ENCODE measurements at places on chromosomes 13 and 19.

DNA sequence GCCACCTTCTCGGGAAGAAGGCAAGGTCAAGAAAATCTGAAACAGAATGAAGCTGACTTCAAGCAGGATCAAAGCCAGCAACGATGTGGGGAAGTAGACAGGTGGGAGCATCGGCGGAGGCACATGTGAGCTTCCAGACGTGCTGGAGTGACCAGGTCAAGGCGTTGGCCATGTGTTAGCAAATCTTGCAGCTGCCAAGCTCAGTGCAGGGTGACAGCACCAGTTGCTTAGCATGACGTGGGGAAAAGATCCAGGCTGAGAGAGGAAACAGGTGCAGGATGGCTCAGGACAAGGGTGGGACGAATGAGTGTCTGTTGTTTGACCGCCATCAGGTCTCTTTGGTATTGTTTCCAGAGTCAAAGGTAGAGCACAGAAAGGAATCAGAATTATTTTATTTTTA is 92.3 kb downstream of the TNFSF13B start:
- no peak for DNase-seq

DNA sequence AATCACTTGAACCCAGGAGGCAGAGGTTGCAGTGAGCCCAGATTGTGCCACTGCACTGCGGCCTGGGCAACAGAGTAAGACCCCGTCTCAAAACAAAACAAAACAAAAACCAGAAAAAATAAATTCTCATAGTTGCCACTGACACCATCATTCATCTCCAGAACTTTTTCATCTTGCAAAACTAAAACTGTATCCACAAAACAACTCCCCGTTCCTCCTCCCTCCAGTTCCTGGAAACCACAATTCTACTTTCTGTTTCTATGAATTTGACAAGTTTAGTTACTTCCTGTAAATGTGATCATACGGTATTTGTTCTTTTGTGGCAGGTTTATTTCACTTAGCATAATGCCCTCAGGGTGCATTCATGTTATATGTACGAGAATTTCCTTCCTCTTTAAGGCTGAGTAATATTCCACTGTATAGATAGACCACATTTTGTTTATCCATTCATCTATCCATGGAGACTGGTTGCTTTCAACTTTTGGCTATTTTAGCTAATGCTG is 13.2 kb upstream of the ADGRE5 start:
- no peak for DNase-seq

- no peak for DNase-seq
Observed at GRCh38 chr19:49409441-49410029, 13.7 kb downstream of the PTH2 start.

GRCh38 chr13:88257706-88258105 is 586.5 kb downstream of the SLITRK5 start:
- DNase-seq: no peak

DNA sequence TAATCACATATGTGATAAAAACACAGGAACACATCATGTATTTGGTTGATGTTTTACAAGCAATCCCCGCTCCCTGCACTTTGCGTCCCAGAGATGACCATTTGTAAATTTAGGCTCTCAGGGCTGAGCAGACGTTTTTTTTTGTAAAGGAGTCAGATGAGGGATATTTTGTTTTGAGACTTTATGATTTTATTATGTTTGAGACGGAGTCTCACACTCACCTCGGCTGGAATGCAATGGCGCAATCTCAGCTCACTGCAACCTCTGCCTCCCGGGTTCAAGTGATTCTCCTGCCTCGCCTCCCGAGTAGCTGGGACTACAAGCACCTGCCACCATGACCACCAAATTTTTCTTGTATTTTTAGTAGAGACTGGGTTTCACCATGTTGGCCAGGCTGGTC is 1.4 kb downstream of the TLE6 start:
- no peak for DNase-seq

- no peak for DNase-seq
Observed at GRCh38 chr13:30362869-30363268, 55.5 kb upstream of the KATNAL1 start.

DNA sequence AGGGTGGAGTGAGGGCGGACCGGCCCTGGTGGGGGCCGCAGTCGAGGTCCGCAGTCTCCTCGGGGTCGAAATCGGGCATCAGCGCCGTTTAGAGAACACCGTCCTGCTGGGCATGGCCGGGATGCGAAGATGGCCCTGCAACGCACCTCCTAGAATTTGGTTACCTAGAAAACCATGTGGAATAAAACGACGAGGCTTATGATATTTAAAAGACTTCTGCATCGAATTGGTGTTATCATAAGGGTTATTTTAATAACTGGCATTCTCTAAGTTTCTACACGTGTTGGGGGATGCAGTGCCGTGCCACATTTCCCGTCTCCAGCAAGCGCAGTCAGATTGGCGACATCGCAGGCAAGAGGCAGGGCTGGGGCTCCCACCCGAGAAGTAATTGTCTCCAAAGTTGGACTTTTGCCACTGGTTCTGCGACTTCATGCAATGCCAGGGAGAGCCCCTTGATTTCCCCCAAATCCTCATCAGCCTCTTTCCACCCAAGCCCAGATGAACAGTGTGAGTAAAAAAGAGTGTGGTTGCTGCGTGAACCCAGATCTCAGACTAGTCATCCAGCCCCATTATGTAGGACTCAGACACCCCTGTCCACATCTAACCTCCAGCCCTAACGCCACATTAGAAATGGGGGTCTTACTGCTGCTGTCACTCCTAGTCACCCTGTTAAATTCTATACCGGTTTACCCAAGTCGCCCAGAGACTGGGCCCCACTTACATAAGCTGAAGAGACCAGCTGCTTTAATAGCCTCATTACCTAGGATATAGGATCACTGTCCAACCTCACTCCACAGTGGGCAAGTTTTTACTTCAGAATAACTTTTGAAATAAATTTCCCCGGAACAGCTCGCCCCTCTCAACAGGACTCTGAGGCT is 571 bp upstream of the DHRS12 start:
- no peak for DNase-seq

- DNase-seq: no peak
Observed at GRCh38 chr19:50870417-50871089, 2.7 kb upstream of the KLK2 start.

GRCh38 chr19:12985049-12985776 is 10.1 kb upstream of the NFIX start:
- no peak for DNase-seq

GRCh38 chr13:21583478-21583877 is 20.5 kb downstream of the MICU2 start:
- no peak for DNase-seq

DNA sequence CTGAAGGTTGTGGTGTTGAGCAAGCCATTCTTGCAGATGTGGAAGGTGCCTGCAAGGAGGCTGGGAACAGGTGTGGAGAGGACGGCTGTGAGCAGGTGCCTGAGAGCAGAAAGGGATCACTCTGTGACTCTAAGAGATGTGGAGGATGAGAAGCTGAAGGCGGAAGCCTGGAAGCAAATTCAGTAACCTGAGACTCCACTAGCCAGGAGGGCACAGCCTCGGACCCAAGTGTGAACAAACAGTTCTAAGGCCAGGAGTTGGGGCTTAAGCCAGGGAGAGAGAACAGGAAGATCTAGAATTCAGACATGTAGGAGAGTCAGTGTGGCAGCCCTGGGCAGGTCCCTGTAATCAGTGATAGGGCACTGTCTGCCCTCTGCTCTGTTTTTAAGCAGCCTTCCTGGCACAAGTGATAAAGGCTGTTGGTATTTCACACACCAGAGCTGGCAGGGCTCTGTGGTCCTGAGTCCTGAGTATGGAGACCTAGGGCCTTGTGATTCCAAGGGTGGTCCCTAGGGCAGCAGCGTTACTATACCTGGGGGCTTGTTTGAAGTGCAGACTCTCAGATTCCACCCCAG is 131.3 kb downstream of the SLC7A1 start:
- DNase-seq: no peak

GRCh38 chr13:100392709-100393630 is 195.6 kb downstream of the GGACT start:
- peak; percentile 38 for DNase-seq

- DNase-seq: no peak
Observed at GRCh38 chr19:2041433-2041682, 9.7 kb downstream of the MKNK2 start.

- no peak for DNase-seq
Observed at GRCh38 chr13:93814658-93815057, 588.1 kb downstream of the GPC6 start.

GRCh38 chr13:45704854-45705695 is 3.0 kb downstream of the CBY2 start:
- no peak for DNase-seq

DNA sequence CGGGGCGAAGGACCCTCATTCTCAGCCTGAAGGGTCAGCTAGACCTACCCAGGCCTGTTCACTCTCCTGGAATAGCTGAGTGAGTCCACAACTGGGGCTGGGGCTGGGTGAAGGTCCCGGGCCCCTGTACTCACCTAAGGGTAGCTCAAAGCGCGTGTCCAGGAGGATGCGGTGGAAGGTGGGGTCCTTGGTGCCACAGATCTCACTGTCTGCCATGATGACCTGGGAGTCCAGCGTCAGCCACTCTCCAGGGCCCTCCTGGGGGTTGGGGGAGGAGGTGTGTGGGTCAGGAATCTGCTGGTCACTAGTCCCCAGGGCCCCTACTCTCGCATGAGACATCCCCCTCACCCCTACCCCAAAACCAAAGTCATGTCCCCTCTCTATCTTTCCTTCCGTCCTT is 18.7 kb downstream of the UNC13A start:
- no peak for DNase-seq

DNA sequence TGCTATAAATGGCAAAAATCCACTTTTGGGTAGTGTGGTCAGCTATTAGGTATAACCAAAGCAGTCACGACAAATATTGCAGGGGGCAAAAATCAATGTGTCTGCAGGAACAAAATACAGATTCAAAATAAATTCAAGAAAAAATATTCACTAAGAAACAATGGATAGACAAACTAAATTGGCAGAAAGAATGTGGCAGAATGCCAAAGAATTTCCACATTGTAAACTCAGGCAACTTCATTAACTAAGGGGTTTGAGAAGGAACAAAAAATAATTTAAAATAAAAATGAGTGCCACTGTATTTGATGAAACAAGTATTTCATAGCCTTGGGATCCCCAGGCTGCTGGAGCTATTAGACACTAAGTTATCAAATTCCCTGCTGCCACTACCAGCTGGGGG is 193.1 kb downstream of the VWA8 start:
- DNase-seq: no peak

DNA sequence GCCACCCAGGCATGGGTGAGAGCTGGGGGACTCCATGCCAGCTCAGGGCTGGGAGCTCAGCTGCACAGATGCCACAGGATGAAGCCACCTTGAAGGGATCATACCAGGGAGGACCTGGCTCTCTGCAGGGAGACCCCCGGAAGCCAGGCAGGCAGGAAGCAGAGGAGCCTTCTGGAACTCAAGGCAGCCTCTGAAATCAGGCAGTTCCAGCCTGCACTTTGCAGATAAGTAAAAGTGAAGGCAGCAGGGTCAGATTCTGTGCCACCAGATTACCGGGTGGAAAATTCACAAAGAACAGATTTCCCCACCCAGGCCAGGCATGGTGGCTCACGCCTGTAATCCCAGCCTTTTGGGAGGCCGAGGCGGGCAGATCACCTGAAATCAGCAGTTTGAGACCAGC is 2.5 kb downstream of the TMEM259 start:
- no peak for DNase-seq

DNA sequence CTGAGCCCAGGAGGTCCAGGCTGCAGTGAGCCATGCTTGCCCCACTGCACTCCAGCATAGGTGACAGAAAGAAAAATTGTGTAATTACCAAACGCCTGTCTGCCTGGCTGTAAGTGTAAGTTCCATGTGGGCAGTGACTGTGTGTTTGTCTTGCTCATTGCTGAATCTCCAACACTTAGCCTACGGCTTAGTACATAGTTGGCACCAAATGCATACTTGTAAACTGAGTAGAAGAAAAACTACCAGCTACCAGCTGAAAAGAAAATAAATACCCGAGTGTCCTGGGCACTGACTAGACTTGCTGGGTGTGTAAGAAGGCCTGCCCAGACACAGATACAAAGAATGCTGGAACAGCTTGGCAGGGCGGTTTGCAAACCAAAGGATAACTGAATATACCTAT is 2.7 kb upstream of the CEBPG start:
- DNase-seq: no peak

- DNase-seq: no peak
Observed at GRCh38 chr13:109667056-109667455, 119.3 kb downstream of the IRS2 start.

- peak; percentile 80 for DNase-seq
Observed at GRCh38 chr19:48588670-48589401, 17.7 kb upstream of the SPACA4 start.

DNA sequence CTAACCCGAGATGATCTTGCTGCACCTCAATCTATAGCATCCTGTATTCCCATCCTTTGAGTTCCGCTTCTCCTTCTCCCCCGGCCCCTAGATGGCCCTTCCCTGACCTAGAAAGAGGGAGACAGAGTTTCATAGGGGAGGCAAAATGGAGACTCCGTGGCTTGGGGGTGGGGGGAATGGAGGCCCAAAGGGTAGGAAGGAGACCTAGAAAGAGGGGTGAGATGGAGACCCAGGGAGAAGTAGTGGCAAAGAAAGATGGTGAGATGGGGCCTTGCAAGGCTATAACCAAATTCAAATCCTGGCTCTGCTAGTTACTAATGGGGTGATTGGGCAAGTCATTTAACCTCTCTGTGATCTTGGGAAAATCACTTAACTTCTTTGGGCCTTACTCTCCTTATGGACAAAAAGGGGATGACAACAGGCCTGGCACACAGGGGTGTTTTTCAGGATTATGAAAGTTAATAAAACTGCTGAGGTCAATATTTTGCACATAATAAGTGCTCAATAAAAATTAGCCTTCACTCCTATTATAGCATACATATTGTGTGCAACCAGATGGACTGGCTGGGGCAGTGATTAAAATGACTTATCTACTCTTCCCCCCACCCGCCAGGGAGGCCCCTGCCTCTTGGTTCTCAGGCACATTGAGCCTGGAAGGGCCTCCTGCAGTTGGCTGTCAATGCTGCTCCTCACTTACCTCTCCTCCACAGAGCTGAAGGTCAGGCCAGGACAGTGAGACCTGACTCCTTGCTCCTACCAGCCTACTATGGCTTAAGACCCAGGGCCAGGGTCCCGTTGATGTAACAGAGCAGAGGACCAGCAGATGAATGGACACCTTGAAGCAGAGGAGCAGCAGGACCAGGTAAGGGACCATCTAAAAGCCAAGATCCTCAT is 633 bp downstream of the SPHK2 start:
- DNase-seq: no peak

- no peak for DNase-seq
Observed at GRCh38 chr19:18259893-18260292, 14.4 kb downstream of the IQCN start.

DNA sequence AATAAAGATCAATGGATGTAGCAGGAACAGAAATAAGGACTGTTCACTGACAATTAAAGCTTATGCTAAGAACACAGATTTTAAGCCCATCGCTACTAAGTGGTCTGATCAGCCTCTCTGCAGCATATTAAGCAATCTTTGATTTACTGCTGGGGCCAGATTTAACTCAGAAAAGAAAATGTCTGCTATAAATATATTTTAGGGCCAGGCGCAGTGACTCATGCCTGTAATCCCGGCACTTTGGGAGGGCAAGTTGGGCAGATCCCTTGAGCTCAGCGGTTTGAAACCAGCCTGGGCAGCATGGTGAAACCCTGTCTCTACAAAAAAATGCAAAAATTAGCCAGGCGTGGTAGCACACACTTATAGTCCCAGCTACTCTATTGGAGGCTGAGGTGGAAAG is 43.0 kb downstream of the METTL21C start:
- no peak for DNase-seq

- DNase-seq: no peak
Observed at GRCh38 chr13:29266261-29266660, 329.2 kb downstream of the SLC7A1 start.

- DNase-seq: no peak
Observed at GRCh38 chr13:57353831-57354230, 186.8 kb downstream of the PRR20E start.

- DNase-seq: no peak
Observed at GRCh38 chr13:32126278-32126677, 94.7 kb downstream of the FRY start.

- DNase-seq: no peak
Observed at GRCh38 chr13:42487221-42487620, 86.7 kb upstream of the TNFSF11 start.

All from activated gamma-delta T cell treated with anti-CD3 and anti-CD28 coated beads, Interleukin-2, amount 50 U/mL, for 16 hours (primary cell).